ENCODE measurements at places on chromosomes 1 and 21.

DNA sequence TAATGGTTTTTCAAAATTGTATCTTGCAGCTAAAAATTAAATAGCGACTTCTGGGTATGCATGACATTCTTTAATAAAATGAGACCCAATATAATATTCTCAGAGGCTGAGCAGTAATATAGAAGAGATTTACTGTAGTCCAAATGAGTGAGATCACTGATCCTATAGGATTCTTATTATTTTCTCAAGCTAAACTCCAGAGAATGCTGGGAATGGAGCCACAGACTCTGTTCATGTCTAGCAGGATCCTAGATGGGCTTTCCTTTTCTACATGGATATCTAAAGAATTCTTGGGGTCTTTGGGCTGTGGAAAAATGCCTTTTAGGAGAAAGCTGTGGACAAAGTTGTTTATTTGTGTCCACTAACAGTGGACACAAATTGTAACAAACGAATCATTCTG lies 150.7 kb upstream of the ZNF644 start:
- DNase-seq = no peak

GRCh38 chr1:2376261-2376741 lies 15.1 kb downstream of the MORN1 start:
- DNase-seq = no peak

GRCh38 chr1:216559359-216559758 lies 136.1 kb upstream of the USH2A start:
- DNase-seq = no peak

GRCh38 chr1:31257213-31257612 lies 17.5 kb upstream of the NKAIN1 start:
- no peak for DNase-seq

GRCh38 chr1:200354243-200354642 lies 55.6 kb downstream of the ZNF281 start:
- DNase-seq = peak; percentile 55

DNA sequence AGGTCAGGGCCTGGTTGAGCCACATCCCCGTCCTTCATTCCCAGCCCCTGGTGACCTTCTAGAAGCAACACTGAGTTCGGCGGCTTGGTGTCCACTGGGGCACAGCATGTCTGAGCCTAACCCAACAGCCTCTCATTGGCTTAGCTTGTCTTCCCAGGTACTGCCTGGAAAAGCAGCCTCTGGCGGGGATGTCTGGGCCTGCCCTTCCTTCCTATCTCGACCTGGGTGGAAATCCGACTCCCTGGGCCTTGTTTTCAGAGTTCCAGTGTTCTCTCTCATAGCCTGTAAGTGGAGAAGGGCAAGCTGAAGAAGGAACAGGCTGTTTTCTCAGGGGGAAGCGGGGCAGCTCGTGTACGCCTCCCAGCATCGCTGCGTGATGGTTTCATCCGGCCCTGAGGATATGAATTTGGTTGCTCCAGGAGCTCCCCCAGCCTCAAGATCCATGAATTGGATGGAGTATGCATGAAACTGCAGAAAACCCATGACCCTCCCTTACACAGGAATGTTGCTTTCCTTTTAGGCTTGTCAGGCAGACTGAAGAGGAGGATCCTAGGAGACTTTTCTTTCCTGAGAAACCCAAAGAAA lies 116.5 kb upstream of the IRF2BP2 start:
- DNase-seq = no peak

DNA sequence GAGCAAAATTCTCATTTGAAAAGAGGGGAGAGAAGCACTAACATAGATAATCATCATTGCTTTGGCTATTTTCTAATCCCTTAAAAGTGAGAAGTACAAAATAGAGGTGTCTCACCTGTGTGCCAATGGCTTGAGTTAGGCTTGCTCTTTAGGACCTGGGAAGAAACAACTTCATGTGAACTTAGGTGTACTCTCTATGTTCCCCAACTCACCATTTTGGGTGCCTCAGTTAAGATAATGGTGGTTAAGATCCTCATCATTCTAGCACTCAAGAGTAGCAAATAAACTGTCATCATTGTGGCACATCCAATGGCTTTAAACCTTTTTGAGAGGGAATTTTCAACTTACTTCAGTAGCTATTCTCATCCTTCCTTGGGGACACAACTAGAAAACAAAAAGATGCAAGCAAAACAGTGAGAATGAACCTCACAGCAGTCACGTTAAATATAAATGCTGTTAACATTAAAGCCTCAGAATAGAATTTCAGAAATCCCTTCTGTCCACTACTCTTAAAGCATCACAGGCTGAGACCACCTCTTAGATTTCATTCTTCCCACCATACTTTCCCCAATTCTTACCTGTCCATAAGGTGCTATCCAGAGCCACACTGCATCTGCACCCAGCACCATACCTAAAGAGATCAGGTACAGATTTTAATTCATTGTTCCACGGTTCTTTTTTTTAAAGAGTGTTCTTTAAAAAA lies 1.2 kb downstream of the GAS5 start:
- no peak for DNase-seq

DNA sequence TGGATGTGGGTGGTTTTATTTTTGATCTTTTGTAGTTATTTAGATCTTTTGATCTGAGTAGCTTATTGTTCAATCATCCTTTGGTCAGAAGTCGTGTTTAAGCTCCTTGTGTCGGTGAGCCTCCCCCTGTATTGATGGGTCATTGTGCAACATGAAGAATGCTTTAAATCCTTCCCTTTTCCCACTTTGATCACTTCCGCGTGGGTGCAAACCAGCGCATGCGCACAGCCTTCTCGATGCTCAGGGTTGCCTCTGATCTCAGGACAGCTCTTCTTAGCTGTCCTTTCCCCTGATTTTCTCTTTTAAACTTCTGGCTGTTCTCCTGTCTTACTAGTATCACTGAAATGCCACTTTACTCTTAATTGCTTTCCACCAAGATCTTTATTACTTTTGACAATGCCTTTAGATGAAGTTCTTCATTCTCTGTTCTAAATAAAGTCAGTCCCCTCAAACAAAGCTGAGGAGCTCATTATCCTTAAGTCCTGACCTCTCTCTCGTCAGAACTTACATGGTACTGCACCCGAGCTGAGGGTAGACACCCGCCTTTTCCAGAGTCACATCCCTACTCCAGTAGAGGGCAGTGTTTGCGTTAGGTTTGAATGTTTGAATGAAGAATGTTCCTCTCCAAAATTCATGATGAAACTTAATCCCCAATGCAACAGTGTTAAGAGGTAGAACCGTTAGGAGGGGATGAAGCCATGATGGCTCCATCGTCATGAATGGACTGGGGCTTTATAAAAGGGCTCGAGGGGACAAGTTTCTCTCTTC lies 547.9 kb upstream of the TMPRSS15 start:
- DNase-seq = no peak

DNA sequence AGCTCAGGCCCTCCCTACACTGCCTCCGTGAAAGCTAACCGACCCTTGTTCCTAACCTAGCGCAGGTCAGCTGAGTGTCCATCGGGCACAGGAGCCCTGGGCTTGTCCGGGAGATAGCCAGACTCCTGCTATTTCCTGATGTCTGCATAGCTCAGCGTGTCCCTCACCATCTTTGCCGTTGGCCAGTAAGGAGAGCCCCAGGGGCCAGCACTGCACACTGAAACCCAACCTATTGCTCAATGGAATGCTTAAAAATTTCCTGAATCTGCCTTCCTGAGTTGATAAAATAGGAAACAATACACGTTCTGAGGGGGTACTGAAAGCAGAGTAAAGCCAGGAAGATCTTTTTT lies 2.2 kb downstream of the RUNX1 start:
- no peak for DNase-seq

- no peak for DNase-seq
These were observed 4.9 kb upstream of the ALDH4A1 start for GRCh38 chr1:18907021-18907916.

DNA sequence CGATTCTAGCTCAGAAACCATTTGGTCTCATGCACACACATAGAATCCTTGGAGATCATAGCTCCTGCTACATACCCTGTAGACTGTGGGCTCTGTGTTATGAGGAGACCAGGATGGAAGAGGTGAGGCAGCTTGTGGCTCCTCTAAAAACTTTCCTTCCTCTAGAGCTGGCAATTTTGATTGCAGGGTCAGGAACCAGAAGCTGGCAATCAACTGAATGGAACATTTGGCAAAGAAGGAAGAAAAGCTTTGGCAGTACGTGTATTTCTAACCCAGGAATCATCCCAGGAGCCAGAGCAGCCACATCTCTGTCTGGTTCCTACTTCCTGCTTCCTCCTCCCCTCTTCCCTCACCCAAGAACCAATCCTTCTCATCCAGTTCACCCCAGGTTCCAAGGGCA lies 15.7 kb downstream of the PIK3C2B start:
- no peak for DNase-seq

- DNase-seq = no peak
These were observed 8.9 kb downstream of the GABRD start for GRCh38 chr1:2027961-2028583.

DNA sequence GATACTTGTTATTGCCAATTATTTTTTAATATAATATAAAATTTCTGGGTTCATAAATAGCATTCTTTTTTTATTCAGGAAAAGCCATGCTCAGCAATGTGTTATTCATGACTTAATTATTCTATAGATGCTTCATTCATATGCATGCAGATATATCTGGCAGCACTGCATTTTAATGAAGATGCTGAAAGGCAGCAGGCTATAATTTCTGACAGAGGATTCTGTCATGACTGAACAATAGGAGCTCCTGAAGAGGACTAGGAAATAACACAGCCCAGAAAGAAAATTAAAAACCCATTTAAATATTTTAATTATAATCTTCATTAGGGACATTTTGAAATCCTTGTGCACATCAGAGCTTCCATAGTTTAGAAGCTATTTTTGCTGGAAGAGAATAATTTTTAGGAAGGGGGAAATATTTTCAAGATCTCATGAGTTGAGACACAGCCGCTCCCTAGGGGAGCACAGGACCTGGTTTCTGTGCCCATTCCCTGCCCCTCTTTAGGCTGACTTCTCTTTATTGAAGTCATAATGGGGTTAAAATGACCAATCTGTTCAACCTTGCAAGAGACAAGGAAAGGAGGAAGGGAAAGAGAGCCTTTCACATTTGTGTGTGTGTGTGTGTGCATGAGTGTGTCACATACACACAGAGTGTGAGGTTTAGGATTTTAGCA lies 83.9 kb downstream of the RPE65 start:
- no peak for DNase-seq

GRCh38 chr1:183180634-183181056 lies 5.4 kb upstream of the LAMC2 start:
- DNase-seq = no peak

GRCh38 chr1:210440081-210440480 lies 111.4 kb downstream of the HHAT start:
- no peak for DNase-seq

DNA sequence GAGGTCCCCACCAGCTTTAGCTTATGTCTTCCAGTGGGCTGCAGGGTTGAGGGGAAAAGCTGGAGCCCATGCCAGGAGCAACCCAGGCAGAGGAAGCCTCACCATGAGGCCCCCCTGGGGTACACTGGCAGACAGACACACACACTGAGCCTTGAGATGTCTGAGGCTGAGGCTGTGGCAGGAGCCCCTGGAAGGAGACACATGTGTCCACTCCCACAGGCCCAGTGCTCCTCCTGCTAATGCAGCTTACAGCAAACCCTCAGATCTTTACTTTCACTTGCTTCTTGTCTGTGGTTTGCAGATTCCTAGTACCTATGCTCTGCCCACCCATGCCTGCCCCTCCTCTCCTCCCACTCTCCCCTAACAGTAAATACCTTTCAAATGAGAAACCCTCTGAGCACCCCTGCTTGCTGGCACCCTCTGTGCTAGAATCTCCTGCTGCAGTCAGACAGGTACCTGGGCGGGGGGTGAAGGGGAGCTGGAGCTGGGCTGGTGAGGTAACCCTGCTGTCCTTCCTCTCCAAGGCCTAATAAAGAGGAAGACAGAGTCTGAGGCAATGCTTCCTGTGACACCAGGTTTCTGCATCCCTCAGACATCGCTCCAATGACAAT lies 63.4 kb upstream of the NEK2 start:
- no peak for DNase-seq

DNA sequence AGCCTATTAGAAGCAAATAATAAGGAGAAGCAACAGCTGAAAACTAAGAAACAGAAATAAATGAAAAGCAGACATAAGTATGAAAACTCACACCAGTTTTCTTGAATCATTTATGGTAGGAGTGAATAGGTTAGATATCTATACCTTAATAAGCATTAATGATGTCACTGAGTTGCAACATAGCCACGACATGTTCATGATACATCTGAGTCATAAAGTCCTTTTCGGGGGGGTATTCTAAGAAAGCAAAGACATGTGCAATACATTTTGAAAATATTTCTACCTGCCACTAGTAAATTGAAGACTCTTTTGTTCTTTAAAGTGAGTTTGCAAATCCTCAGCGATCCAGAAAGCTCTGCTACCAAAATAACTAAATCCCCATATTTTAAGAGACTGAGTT lies 7.2 kb downstream of the CD34 start:
- no peak for DNase-seq

DNA sequence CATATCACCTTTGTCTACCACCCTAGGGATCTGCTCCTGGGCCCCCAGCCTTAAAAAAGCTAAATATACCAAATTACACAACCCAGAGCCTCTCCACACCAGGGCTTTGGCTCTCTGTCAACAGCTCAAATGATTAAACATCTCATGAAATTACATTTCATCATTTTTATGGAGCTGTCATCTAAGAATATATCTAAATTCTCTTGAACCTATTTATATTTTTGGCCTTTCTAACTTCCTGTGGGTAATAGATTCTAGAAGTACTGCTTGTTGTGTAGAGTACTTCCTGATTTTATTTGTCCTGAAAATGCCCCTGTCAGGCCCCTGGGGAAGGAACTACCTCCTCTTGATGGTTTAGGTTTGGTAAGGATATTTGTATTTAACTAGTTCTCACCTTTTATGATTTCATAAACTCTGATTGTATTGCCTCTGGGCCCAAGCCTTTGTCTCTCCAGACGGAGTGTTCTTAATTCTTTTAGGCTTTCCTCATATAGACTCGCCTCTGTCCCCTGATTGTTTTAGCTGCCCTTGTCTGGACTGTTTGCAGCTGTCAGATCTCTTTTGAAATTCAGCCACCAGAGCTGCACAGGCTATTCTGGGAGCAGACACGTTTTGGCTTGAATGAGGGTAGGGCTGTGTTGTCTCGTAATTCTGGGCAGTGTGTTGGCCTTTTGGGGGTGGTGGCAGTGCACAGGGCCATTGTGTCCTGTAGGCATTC lies 16.6 kb downstream of the MYOG start:
- DNase-seq = no peak

GRCh38 chr1:192805832-192806323 lies 3.0 kb upstream of the RGS2 start:
- DNase-seq = peak; percentile 91

- DNase-seq = no peak
These were observed 16.2 kb downstream of the HLX start for GRCh38 chr1:220895412-220895946.

GRCh38 chr21:39384674-39385298 lies 35.9 kb upstream of the HMGN1 start:
- DNase-seq = no peak

- DNase-seq = no peak
These were observed 8.2 kb upstream of the PIGK start for GRCh38 chr1:77227381-77227780.

DNA sequence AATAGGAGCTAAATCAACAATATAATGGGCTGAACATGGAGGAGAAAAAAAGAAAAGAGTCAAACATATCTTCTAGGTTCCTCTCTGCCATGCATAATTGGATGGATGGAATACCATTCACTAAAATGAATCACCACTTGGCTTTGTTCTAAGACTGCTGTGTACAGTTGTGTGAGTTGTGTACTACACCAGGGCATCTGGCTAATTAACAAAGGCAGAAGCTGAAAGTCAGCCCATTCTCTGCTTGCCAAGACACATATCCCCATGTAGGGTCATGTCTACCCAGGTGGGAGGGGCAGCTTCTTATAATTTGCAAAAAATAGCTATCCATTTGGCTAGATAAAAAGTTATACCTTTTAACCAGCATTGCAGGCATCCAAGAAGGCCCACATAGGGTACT lies 21.0 kb downstream of the JUN start:
- no peak for DNase-seq
